ENCODE measurements at places on chromosomes 16 and 17.
A peak's percentile ranks its signal among the peaks of the same experiment; 100 is the strongest.

- no peaks in the 10 kb centered on the region for H3K36me3 ChIP-seq
- no peak for DNase-seq
- no peaks in the 10 kb centered on the region for H3K4me1 ChIP-seq
- H3K27me3 ChIP-seq = peaks cover 6% of the 10 kb centered on the region
Measured at GRCh38 chr16:49688036-49688697, 167.7 kb downstream of the ZNF423 start.

DNA sequence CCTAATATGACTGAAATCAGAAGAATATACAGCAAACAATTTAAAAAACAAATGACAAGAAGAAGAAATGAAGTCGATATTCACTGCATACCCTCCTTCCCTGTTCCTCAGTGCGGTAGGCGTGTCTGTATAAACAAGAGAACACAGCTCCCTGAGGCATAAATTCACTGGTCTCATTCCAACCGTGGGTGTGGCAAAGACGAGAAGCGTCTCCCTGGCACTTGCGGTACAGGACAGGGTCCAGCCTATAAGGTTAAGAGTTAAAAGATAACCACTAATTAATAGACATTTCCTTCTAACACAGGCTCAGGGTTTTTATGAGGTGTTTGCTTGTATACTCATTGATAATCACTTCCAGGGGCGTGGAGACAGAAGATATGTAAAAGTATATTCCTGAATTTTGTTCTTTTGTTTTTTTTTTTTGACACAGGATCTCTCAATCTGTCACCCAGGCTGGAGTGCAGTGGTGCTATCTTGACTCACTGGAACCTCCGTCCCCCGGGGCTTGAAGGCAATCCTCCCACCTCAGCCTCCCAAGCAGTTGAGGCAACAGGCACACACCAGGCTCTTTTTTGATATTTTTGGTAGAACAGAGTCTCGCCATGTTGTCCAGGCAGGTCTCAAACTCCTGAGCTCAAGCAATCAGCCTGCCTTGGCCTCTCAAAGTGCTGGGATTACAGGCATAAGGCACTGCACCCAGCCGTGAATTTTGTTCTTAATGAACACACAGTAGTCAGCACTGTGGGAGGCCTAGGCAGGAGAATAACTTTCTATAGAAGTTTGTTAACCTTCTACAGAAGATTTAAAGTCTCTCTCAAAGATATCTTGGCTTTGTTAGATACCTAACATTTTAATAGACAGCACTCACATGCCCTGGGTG, 59.1 kb upstream of the CLEC18B start:
- H3K27ac ChIP-seq = peak overlapping the region; percentile 53
- no peak for DNase-seq
- peaks cover 40% of the 10 kb centered on the region for H3K36me3 ChIP-seq
- no peaks in the 10 kb centered on the region for H3K27me3 ChIP-seq
- H3K4me1 ChIP-seq = peaks cover 2% of the 10 kb centered on the region
- H3K4me3 ChIP-seq = no peak overlapping the region

DNA sequence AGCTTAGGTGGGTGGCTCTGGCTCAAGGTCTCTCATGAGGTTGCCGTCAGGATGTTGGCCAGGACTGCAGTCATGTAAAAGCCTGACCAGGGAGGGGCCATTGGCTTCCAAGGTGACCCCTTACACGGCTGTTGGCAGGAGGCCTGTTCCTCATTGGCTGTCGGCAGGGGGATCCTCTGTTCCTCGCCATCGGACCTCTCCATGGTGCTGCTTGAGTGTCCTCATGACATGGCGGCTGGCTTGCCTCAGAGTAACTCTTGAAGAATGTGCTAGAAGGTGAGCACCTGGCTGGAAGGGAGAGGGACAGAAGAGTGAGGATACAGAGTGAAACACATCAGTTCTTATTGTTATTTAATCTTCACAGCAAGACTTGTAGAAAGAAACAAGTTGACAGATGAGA, 4.7 kb upstream of the RPRML start:
- peaks cover 5% of the 10 kb centered on the region for H3K4me1 ChIP-seq
- no peak overlapping the region for H3K27ac ChIP-seq
- DNase-seq = no peak
- peaks cover 16% of the 10 kb centered on the region for H3K27me3 ChIP-seq
- H3K36me3 ChIP-seq = no peaks in the 10 kb centered on the region

DNA sequence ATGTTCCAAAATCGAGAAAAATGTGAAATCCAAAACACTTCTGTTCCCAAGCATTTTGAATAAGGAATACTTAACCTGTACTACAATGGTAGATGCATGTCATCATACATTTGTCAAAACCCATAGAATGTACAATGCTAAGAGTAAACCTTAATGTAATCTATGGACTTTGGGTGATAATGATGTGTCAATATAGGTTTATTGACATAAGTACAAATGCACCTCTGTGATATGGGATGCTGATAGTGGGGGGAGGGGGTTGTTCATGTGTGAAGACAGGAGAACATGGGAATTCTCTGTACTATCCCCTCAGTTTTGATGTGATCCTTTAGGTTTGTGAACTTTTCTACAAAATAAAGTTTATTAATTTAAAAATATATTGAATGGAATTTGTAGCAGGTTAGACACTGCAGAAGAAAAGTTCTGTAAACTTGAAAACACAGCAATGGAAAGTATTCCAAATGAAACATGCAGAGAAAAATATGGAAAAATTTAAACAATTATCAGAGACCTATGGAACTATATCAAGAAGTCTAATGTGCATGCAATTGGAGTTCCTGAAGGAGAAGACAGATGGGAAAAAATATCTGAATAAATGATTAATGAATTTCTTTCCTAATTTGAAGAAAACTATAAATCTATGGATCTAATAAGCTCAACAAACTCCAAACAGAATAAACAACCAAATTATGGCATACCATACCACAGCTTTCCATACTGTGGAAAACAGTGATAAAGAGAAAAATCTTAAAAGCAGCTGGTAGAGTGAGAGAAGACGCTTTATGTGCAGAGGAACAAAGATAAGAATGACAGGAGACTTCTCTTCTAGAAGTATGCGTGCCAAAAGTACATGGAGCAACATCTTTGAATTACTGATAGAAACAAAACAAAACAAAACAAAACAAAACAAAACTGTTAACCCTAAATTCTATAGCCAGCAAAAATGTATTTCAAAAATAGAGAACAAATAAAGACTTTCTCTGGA, 34.7 kb upstream of the MSI2 start:
- no peak overlapping the region for H3K4me3 ChIP-seq
- peaks cover 4% of the 10 kb centered on the region for H3K27me3 ChIP-seq
- H3K27ac ChIP-seq = no peak overlapping the region
- no peak for DNase-seq

DNA sequence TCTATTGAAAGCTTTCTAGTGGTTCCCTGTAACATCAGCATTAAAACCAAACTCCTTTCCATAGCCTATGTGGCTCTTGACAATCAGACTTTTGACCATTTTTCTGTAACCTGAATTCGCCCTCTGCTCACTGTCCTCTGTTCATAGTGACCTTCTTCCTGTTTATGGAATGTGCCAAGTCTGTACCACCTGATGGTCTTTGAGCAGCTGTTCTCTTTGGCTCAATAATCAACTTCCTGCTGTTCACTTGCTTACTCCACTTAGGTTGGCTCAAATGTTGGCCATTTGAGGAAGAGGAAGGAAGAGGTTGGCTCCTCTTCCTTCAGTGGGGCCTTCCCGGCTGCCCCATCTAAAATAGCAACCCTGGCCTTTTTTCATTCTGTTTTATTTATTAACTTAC, 251.5 kb downstream of the CA10 start:
- no peak for DNase-seq
- no peaks in the 10 kb centered on the region for H3K4me1 ChIP-seq
- H3K4me3 ChIP-seq = no peak overlapping the region
- H3K27me3 ChIP-seq = peaks cover 2% of the 10 kb centered on the region

DNA sequence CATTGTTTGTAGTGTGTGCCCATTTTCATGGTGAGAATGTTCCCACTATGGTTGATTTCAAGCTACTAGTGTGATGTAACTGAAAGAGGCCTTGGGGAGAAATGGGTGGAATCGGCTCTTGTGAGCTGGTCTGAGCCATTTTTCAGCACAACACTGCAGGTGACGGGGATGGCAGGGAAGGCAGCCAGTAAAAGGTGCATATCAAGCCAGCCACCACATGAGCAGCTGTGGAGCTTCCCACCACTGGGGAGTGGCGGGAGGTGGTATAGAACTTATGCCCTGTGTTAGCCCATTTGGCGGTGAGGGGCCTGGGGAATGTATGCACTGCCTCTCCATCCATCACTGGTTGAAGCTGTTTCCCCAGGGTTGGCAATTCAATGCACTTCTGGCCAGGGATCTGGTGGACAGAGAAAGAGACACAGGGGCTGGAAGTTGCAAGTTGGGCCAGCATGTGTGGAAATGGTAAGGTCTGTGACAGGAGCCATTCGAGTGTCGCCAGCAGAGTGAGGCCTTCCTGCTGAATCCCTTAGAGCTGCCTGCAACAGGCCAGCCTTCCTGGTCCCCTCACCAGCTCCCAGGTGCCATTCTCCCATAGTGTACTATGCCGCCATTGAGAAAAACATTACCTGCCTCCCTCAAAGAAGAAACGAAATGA, 31.7 kb upstream of the BRD7 start:
- peaks cover 9% of the 10 kb centered on the region for H3K4me1 ChIP-seq
- H3K36me3 ChIP-seq = no peaks in the 10 kb centered on the region
- no peak overlapping the region for H3K4me3 ChIP-seq
- no peak for DNase-seq
- no peak overlapping the region for H3K27ac ChIP-seq
- H3K27me3 ChIP-seq = no peaks in the 10 kb centered on the region

DNA sequence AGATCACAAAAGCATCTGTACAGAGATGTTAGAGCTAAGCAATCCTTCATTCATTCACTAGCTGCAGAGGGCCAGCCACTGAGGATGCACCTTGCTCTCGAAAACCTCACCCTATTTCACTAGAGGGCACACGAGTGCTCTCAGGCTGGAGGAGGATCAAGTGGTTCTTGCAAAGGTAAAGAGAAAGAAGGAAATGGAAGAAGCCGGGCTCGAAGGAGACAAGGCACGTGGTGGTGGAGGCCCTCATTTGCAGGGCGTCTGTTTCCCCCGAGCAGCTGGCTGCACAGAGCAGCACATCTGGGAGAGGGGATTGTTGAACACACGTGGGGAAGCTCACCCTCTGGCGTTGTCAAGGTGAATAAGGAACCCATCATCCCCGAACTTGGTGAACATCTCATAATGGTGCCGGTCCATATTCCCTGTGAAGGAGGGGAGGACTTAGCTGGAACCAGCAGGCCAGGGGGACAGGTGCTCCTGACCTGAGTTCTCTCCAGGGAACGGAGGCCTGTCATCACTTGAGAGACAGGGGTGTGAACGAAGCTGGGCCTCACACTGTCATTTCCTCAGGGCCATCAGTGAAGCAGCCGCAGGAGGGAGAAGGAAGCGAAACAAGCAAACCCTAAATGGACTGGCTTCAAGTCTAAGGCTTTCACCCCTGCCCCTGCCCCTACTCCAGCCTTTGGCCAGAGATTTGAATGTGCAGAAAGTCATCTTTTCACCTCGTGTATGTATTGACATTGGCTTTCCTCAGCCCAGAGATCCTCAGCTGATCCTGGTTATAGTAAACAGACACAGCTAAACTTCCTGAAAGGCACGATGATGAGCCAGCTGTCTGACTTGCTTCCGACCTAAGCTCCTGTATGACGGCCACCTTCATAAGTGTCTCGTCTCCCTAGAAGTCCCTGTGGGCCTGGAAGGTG, 27.6 kb downstream of the PRKAR1A start:
- H3K4me1 ChIP-seq = no peaks in the 10 kb centered on the region
- no peak overlapping the region for H3K27ac ChIP-seq
- DNase-seq = no peak
- no peaks in the 10 kb centered on the region for H3K27me3 ChIP-seq

- H3K36me3 ChIP-seq = no peaks in the 10 kb centered on the region
- peaks cover 11% of the 10 kb centered on the region for H3K27me3 ChIP-seq
- no peak overlapping the region for H3K27ac ChIP-seq
- no peak for DNase-seq
- no peaks in the 10 kb centered on the region for H3K4me1 ChIP-seq
Measured at GRCh38 chr17:33992113-33992512, 263.0 kb upstream of the CCL2 start.

- no peaks in the 10 kb centered on the region for H3K36me3 ChIP-seq
- H3K27me3 ChIP-seq = peaks cover 4% of the 10 kb centered on the region
- H3K27ac ChIP-seq = no peak overlapping the region
Measured at GRCh38 chr17:15738066-15738465, 6.0 kb downstream of the TBC1D26 start.

Measured in activated CD8-positive, alpha-beta T cell treated with anti-CD3 and anti-CD28 coated beads for 36 hours (primary cell).